ENCODE measurements at places on chromosomes 11 and 22.

- no peak for DNase-seq
Measured at GRCh38 chr11:122030286-122030685, 85.7 kb downstream of the BLID start.

- DNase-seq = no peak
Measured at GRCh38 chr11:69657456-69657910, 16.5 kb downstream of the CCND1 start.

- DNase-seq = no peak
Measured at GRCh38 chr11:128458321-128458720, 129.0 kb downstream of the ETS1 start.

GRCh38 chr11:108959105-108959761 is 294.4 kb downstream of the DDX10 start:
- no peak for DNase-seq

GRCh38 chr22:30502911-30503310 is 2.6 kb downstream of the SEC14L4 start:
- no peak for DNase-seq

- DNase-seq = no peak
Measured at GRCh38 chr11:128825050-128825784, 41.9 kb downstream of the KCNJ1 start.

GRCh38 chr11:33867996-33868646 is 23.8 kb downstream of the LMO2 start:
- no peak for DNase-seq

DNA sequence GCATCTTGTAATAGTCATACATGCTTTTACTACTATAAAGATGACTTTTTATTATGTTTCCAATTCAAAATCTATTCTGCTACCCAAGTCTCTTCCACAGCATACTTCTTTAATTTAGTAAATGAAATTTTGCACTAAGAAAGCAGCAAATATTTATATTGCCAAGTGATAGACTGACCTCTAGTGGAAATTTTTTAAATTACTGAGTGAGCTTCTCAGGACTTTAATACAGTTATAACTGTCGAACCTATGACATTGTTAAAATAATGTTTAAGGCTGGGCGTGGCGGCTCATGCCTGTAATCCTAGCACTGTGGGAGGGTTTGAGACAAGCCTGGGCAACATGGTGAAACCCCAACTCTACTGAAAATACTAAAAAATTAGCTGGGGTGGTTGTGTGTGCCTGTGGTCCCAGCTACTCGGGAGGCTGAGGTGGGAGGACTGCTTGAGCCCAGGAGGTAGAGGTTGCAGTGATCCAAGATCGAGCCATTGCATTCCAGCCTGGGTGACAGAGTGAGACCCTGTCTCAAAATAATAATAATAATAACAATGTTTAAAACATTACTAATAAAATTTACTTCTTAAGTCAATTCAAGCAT is 27.3 kb downstream of the STK33 start:
- DNase-seq = no peak

Measured in thoracic aorta (tissue), 2 donors.